ENCODE measurements at places on chromosomes 6 and 20.

GRCh38 chr20:31998246-31998645 lies 12.0 kb upstream of the CCM2L start:
- DNase-seq, result no peak

- DNase-seq, result no peak
Observed at GRCh38 chr6:10970731-10971130, 73.4 kb downstream of the ELOVL2 start.

DNA sequence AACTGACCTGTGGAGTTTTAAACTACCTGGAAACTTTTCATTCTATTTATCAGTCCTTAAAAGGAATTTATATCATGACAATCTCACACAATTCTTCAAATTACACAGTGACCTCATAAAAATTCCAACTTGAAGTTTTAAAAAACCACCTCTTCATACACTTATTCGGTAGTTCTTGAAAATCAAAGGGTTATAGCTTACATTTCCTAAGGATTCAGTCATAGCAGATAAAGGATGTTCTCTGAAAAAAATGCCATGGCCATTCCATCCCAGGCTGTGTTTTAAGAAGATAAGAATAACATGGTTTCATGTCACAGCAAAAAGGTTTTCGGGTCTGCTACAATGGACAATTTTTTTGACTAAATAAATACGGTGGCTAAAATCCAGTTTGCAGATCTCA lies 41.2 kb downstream of the GOPC start:
- no peak for DNase-seq

- no peak for DNase-seq
Observed at GRCh38 chr6:71345476-71346333, 57.1 kb downstream of the OGFRL1 start.

DNA sequence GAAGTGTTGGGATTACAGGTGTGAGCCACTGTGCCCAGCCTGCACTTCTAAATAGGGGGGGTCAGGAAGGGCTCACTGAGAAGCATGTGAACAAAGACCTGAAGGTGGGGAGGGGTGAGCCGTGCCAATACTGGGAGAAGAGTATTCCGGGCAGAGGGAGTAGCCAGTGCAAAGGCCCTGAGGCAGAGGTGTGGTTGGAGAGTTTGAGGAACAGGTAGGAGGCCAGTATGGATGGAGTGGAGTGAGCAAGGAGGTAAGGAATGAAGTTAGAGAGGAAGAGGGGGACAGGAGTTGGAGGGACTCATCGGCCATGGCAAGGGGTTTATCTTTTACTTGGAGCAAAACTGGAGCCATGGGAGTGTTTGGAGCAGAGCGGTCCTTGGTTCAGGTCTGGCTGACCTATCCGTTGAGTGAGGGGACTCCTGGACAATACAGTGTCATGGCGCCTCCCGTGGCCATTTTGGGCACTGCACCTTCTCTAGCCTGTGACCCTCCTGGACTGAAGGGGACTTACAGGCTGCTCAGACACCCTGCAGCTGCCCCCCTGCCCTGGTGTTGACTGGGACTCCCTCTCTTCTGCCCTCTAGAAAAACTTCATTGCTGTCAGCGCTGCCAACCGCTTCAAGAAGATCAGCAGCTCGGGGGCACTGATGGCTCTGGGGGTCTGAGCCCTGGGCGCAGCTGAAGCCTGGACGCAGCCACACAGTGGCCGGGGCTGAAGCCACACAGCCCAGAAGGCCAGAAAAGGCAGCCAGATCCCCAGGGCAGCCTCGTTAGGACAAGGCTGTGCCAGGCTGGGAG lies 12.1 kb downstream of the FOXS1 start:
- DNase-seq, result peak; percentile 58

GRCh38 chr6:12704946-12705345 lies 11.6 kb upstream of the PHACTR1 start:
- no peak for DNase-seq

DNA sequence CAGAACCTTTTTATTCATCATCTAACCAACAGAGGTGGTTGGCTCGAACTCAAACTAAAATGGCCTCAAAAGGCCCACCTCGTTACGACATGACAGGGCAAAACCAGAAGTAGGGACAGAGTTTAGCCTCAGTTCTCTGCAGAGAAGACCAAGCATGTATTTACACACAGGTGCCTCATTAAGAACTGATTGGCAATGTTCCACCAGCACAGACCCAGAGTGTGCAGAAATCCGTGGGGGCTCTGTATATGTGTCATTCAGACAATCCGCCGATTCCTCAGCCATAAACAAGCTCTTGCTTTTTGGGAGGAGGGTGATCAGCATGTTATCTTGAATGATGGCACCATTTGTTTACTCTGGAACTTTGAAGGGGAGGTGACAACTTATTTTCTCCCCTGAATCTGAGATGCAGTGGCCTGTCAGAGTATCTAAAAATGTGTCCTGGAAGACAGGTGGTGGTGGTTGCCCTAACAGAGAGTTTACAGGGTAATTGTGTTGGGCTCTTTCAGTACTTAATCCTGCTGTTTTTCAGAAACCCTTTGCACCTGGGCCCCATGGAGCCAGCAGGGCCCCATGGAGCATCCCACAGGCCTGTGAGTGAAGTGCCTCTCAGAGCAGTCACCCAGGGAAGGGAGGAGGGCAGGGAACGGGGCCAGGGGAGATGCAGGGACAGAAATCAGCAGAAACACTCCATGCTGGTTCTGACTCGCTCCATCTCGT lies 29.1 kb upstream of the C20orf203 start:
- DNase-seq, result no peak

- no peak for DNase-seq
Observed at GRCh38 chr20:24535941-24536730, 66.7 kb downstream of the SYNDIG1 start.

DNA sequence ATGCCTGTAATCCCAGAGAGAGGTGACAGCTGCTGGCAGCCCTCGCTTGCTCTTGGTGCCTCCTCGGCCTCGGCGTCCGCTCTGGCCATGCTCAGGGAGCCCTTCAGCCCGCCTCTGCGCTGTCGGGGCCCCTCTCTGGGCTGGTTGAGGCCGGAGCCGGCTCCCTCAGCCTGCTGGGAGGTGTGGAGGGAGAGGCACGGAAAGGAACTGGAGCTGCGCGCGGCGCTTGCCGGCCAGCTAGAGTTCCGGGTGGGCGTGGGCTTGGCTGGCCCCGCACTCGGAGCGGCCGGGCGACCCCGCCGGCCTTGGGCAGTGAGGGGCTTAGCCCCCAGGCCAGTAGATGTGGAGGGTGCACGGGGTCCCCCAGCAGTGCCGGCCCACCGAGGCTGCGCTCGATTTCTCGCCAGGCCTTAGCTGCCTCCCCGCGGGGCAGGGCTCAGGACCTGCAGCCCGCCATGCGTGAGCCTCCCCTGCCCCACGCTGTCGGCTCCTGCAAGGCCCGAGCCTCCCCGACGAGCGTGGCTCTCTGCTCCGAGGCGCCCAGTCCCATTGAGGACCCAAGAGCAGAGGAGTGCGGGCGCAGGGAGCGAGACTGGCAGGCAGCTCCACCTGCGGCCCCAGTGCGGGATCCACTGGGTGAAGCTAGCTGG lies 34.6 kb downstream of the C6orf52 start:
- DNase-seq, result no peak

GRCh38 chr6:126077810-126078776 lies 91.8 kb downstream of the TRMT11 start:
- DNase-seq, result no peak

DNA sequence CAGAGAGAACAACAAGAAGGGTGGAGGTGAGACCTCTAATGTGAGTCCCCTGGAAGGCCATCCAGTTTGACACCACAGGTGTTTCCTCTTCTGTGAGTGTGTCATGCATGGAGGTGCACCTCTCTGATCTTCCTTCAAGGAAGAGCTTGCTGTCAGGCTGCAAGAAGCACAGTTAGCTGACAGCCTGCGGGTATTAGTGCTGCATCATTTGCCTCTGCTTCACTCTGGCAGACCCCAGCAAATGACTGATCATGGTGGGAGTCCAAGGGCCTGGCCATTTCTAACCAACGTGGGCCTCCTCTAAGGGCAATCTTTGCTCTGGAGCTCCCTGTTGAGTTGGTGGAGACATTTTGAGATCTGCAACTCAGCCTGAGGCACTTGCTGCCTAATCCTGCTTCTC lies 206.3 kb downstream of the EPHA7 start:
- no peak for DNase-seq

- DNase-seq, result no peak
Observed at GRCh38 chr6:6305575-6305974, 14.9 kb downstream of the F13A1 start.

DNA sequence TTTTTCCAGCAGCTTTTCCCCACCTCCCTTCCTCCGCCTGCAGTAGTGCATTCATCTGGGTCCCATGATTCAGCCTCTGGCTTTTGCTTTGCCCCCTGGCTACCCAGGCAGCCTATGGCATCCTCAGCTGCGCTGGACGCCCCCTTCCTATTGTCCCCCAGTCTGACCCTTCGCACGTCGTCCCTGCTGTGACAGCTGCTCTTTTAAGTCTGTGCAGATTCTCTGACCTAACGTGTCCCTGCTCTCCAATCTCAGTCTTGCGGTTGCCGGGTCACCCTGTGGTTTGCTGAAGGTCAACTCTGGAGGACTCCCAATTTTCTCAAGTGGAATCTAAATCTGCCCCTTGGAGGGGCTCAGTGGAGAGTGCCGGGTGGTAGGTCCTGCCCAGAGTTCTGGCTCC lies 294.3 kb downstream of the CDC5L start:
- no peak for DNase-seq

DNA sequence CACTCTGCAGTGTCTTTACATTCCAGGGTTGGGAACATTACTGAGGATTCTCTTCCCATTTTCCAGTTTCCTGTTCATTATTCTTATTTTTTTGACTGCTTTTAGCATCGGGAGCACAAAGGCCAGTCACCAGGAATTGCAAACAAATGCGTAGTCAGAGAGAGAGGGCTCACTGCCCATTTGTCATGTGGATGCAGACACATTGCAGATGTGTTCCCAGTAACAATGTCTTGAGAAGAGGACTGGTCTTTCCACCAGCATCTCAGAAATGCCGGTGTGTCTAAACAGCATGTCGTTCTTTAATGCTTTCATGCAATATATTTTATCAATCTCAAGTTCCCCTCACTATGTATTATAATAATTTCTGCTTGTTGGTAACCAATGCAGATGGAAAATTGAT lies 952 bp upstream of the TAAR6 start:
- DNase-seq, result no peak

DNA sequence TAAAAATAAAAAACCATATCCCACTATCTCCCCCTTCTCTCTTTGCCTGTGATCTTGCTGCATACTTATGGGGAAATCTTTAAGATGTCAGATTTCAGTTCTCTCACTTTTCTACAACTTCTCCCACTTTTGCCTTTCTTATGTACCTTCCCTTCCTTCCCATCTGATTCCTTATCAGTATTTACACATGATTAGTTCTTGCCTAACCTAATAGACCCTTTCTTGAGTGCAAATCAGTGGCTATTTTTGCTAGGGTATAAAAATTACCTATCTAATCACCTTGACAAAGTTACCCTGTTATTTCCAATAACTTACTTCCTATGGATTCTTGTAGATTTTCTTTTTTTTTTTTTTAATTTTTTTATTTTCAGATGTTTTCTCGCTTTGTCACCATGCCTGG lies 75.7 kb downstream of the PTPRA start:
- no peak for DNase-seq

DNA sequence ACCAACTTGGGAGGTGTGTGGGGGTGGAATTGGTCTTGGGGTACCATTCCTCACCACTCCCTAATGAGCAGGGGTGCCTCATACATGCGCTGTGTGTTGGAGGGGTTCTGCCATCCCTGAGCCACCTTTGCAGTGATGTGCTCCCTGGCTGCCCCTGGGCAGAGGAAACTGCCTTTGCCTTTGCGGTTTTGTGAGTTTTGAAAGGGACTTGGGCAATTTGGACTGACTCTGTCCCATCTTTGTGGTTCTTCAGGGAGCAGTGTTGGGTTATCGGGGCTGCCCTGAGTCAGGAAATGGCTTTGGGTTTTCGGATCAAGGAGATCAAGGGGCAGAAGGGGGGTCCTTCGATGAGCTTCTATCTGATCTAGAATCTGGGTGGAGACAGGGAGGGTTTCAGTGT lies 3.9 kb upstream of the PHACTR3 start:
- DNase-seq, result no peak

DNA sequence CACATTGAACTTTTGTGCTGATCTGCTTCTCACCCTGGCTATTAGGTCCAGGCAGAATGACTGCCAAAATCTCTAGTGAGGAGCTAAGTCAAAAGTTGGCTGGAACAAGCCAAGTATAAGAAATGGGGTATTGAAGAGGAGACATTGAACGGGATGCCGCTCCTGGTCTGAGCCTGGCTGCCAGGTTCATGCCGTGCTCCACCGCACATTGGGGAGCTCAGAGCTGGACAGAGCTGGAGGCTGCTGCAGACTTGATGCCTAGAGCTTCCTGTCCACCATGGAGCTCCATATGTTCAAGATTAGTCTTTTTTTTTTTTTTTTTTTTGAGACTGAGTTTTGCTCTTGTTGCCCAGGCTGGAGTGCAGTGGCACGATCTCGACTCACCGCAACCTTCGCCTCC lies 4.1 kb upstream of the IFT52 start:
- DNase-seq, result no peak

DNA sequence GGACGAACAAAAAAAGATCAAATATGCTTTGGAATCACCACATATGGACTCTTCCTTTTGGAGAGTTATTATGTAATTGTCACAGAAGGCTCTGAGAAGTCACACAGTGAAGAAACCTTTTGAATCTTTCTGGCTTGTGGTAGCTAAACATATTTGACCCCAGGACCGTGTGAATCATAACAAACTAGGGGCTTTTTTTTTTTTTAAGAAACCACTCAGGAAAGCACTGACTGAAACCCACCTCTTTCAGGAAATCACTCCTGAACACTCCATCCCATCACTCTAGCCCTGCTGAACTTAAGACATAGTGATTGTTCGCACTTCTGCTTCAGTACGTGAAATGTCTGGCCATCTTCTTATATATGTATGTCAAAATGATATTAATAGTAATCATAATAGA lies 495.9 kb upstream of the ARID1B start:
- no peak for DNase-seq

- DNase-seq, result peak; percentile 71
Observed at GRCh38 chr6:136593748-136594490, 43.7 kb upstream of the MAP7 start.

GRCh38 chr6:2798586-2799134 lies 33.5 kb downstream of the WRNIP1 start:
- no peak for DNase-seq

GRCh38 chr20:32518593-32519380 lies 66.3 kb downstream of the NOL4L start:
- DNase-seq, result no peak

GRCh38 chr6:37830225-37830624 lies 10.7 kb downstream of the ZFAND3 start:
- no peak for DNase-seq

- DNase-seq, result no peak
Observed at GRCh38 chr6:89615882-89616281, 22.7 kb downstream of the LYRM2 start.

GRCh38 chr20:10218536-10219451 lies at the start of gene SNAP25:
SNAP25 (plus strand) TSS chr20:10218830; CDS start chr20:10275492, 56,662 bp downstream.
- peak; percentile 44 for DNase-seq

GRCh38 chr6:85494547-85495536 lies 45.0 kb downstream of the NT5E start:
- DNase-seq, result no peak

GRCh38 chr20:55761100-55761499 lies 244.2 kb downstream of the CBLN4 start:
- no peak for DNase-seq
